HAP-1 (cell line): ENCODE measurements at places on chromosomes 1 and 21.

- DNase-seq = no peak
Observed at GRCh38 chr1:236472850-236473788, 50.7 kb upstream of the LGALS8 start.

- no peak for DNase-seq
Observed at GRCh38 chr1:51716746-51717145, 99.9 kb downstream of the OSBPL9 start.

- DNase-seq = peak; percentile 44
Observed at GRCh38 chr1:161486806-161487741, 18.2 kb upstream of the FCGR2A start.

DNA sequence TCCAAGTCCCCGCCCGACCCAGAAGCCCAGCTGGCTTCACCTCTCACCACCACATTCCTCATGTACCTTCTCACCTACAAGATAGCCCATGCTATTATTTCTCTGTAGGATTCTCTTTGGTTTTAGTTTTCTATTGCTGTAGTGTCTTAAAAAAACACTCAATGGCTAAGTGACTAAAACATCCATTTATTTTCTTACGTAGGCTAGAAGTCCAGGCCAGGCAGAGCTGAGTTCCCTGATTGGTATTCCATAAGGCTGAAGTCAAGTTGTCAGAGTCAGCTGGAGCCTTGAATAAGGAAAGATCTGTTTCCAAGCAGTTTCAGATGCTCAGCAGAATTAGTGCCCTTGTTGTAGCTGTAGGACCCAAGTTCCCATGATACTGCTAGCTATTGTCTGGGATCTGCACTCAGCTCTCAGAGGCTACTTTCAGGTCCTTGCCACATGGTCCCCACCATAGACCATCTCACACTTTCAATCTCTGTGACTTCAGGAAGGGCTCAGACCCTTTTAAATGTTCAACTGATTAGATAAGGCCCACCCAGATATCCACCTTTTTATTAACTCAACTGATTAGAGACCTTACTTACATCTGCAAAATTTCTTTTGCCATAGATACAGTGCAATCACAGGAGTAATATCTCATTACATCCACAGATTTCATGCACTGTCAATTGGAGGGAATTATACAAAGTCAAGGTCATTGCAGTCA is 371.0 kb downstream of the TGFB2 start:
- DNase-seq = no peak

DNA sequence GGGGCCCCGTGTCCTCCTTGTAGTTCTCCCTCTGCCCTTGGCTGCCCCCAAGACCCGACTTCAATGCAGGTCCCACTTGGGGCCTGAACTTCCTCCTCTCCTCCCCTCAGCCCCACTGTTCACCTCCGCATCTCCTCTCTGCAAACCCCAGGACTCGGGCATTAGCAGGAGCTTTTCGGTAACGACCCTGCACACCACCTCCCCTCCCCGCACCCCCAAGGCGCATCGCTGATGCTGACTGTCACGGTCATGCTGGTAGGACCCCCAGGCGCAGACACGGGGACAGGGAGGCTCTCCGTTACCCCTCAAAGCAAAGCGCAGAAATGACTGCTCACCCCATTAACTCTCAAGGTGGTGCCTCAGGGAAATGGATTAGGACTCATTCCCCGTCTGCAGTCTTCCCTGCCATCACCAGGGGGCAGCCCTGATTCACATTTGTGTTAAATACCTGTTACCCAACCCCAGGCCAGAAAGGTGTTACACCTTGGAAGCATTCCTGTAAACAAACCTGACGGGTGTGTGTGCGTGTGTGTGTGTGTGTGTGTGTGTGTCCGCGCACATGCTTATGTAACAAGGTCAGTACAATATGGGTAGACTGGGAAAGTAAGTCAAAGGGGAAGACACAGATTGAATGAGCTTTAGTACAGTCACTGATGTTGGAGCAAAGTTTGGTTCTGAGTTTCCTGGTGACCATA is 6.4 kb upstream of the GUCA2B start:
- peak; percentile 30 for DNase-seq

GRCh38 chr1:233105225-233105624 is 154.8 kb downstream of the NTPCR start:
- DNase-seq = no peak

DNA sequence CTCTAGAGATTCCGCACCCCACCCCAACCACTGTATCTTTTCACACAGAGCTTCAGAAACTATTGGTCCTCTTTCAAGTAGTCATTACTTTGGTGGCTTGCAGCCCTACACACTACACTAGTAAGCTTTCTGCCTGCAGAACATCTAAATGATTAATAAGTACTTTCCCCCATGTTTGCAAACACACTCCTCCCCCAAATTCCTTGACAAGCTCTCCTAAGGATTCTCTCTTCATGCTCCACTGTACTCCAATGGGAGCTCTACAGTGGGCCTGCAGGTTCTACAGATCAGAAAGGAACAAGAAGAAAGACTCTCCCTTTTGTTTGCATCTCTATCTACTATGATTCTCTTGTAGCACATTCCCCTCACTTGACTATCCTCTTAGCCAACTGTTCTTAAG is 16.3 kb upstream of the NUF2 start:
- DNase-seq = no peak

- no peak for DNase-seq
Observed at GRCh38 chr21:36959020-36959835, 7.2 kb downstream of the HLCS start.

DNA sequence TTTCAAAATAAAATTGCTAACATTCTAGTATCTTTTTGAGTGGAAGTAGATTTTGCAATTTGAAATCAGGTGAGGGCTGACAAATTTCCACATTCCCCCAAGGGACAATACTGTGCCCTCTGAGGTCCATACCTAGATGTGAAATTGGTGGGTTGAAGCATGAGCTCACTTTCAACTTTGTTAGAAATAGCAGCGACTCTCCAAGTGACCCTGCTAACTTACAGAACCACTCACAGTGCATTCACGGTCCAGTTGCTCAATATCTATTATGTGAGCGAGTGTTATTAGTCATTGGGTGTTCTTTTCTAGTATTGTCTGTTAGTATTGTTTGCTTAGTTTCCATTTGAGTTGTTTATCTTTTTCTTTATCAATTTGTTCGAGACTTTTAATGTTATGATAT is 53.6 kb upstream of the ASB17 start:
- no peak for DNase-seq

GRCh38 chr1:113003751-113004690 is 48.0 kb upstream of the SLC16A1 start:
- no peak for DNase-seq

DNA sequence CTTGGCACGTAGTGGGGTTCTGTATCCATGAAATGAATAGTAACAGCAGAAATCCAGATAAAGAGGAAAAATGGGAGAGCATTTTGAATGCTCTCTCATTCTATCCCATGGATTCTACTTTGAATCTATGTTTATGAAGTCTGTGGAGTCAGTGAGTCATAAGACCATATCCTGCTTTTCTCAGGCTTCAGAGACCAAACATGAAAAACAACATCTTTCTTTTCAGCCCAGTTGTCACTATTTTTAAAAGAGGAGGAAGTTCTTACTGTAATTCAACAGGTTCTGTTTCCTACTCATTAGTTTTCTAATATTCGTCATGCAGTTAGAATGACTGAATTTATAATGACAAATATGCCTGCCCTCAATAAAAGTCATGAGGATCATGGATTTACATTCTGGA is 39.4 kb upstream of the CD55 start:
- no peak for DNase-seq

- no peak for DNase-seq
Observed at GRCh38 chr21:38945545-38946245, 140.0 kb downstream of the ETS2 start.

GRCh38 chr1:202965422-202965821 is 1.6 kb downstream of the CYB5R1 start:
- no peak for DNase-seq

- DNase-seq = peak; percentile 99
Observed at GRCh38 chr1:151281969-151282882, at the start of gene ZNF687. Gene ZNF687 (plus strand): TSS chr1:151282299. CDS start chr1:151286292, 3,993 bp downstream.

DNA sequence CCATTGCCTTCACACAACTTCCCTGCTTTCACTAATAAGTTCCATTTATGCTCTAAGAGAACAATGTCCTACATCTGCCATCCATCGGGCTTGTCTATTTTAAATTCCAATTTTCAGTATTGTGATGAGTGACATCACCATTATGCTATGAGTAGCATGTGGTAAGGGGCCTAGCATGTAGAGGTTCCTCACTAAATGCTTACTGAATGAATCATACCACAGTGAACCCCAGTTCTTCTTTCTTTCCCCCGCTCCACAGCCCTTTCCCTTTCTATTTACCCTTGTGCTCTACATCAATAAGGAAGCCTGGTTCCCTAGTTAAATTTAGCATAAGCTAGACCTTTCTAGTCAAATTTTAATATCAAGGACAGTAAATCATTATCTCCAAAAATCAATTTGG is 195.0 kb upstream of the RGS18 start:
- no peak for DNase-seq

DNA sequence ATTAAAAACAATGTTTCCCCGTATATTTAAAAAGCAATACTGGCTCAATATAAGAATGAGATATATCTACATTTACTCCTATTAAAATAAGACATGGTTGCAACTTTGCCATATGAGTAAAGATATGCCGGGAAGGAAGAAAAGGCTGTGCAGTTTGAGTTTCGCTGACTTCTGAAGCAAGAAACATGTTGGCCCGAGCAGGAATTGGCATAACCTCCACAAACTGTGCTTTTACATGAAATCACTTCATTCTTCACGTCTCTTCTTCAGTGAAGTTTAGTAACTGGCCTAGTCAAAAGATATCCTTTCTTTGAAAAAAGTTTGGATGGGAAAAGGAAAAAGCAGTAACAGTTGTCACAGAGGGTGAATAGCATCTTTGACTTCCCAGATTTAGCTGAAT is 342.0 kb downstream of the PBX1 start:
- no peak for DNase-seq
